Right kidney (tissue), 9 donors: ENCODE measurements at places on chromosomes 2 and 18.

- DNase-seq = peak; percentile 68
Measured at GRCh38 chr2:6864923-6865345, 773 bp downstream of the CMPK2 start.

DNA sequence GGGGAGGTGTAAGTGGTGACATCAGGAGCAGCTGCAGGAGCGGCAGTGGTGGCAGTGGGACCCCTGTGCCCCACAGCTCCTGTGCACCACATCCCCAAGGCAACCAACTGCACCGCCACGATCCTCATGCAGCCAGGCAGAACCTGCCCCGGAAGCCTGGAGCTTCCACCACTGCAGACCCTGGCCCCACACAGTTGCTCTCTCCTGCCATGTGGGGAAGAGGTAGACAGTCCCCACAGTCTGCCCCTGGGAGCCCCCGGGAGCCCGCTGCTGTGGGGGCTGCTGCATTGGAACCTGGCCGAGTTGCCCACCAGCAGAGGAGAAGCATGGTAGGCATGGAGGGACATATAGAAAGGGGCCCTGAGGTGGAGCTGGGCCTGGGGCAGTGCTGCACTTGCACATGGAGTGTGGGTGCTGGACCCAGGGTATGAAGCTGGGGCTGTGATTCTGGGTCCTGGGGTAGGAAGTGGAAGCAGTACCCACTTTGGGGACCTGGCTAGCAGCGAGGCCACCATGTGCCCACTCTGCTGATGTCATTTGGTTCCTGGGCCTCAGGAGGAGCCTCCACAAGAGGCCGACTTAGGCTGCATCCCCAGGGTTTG is 623.3 kb upstream of the LRRTM4 start:
- DNase-seq = no peak

DNA sequence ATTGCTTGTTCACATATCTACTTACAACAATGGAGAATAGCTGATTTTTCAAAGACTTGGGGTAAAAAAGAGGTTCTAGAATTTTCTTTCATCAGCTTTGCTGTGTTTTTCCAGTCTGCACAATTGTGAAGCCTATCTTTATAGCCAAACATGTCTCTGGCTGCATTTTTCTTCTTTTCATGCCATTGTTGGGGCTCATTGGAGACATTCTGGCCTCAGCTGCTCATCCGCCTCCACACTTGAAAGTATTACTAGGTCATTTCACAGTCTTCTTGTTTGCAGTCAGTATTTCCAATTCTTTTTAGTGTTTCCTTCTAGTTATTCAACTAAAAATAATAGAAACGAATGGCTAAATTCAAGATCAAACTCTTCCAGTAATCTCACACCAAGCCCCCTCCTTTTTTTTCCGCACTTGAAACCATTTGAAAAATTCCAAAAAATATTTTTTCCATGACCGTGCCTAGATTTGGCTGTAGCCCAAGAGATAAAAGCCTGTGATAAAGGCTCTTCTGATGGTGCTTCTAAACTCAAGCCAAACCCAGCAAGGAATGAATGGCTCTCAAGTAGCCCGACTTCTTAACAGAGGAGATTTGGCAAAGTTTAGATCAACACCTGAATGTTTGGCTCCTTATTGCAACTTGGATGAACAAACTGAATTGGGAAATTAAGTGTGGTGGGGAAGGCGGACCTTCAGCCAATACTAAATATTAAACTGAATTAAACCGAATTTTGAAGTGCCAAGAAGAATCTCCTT is 103.4 kb downstream of the NRP2 start:
- DNase-seq = no peak

DNA sequence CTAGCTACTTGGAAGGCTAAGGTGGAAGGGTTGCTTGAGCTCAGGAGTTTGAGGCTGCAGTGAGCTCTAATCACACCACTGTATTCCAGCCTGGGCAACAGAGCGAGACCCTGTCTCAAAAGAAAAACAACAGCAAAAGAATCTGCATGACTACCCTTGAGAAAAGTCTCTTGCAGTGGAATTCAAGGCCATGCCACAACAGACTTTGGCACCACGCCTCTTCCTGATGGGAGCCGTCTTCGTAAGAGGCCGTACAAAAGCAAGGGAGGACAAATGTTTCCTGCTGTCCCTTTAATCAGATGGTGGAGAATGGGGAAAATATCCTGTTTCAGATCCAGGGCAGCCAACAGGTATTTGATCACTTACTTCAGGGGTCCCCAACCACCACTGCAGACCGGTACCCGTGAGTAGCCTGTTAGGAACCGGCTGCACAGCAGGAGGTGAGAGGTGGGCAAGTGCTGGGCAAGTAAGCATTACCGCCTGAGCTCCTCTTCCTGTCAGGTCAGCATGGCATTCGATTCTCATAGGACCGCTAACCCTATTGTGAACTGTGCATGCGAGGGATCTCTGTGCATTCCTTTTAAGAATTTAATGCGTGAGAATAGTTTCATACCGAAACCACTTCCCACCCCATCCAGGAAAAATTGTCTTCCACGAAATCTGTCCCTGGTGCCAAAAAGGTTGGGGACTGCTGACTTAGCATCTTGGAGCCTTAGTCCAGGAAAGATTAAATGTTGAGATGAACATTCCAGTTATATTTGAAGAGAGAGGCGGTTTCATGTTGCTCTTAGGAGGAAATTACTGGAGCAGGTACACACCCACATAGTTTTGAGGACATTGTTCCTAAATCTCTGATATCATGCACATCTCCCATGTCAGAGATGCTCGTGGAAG is 94.4 kb upstream of the XPO1 start:
- DNase-seq = peak; percentile 8

DNA sequence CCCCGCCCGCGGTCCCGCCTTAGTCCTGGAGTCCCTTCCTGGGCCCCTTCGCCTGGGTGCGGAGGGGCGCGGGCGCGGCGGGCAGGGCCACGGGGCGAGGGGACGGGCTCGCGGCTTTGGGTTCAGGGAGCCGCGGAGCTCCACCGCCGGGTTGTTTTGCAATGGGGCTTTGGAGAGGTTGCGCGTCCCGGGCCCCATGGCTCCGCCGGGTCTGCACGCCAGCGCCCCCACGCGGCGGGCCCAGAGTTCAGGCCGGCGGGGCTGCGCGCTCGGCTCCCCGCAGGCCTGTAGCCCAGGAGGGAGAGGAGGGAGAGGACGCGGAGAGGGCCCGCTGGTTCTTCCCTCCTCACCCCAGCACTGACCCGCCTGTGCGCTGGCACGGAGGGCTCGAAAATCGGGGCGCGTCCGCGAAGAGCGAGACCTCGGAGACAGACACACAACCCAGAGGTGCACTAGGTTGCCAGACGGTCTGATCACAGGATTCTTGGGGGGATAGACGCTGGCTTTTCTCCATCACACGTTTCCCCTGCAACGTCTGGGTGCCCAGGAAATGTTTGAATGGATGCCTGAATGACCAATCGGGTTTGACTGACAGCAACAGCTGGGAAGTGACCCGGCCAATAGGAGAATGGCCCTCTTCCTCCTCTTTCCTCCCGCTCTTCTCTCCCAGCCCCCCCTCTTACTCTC is 4.9 kb upstream of the SIX2 start:
- DNase-seq = peak; percentile 88

DNA sequence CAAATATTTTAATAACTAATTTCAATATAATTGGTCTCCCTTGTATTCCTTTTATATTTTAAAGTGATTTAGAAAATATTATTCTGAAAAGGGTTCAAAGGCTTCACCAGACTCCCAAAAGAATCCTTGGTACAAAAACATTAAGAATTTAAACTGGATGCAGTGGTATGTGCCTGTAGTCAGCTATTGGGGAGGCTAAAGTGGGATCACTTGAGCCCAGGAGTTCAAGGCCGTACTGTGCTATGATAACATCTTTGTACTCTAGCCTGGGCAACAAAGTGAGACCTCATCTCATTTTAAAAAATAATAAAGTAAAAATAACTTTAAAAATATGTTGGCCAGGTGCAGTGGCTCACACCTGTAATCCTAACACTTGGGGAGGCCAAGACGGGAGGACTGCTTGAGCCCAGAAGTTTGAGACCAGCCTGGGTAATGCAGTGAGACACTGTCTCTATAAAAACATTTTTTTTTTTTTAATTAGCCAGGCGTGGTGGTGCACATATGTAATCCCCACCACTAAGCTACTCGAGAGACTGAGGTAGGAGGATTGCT is 14.7 kb downstream of the NCL start:
- no peak for DNase-seq

DNA sequence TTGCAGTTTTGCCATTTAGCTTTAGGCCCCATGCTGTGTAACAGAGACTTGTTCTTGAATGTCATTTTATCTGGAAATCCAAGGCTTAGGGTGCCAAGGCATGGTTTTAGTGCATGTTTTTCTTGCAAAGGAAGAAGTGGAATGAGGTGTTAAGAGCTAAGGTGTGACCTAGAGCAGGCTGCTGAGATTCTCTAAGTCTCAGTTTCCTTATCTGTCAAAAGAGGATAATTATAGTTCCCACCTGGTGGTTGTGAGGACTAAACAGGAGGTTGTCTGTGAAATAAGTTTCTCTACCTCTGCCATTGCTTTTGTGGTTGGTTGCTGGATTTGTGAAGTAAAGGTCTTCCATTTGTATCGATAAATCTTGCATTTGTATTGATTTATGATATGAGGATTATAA is 82.0 kb downstream of the TANC1 start:
- DNase-seq = no peak

- peak; percentile 49 for DNase-seq
Measured at GRCh38 chr18:74116633-74117554, 30.7 kb downstream of the FBXO15 start.

DNA sequence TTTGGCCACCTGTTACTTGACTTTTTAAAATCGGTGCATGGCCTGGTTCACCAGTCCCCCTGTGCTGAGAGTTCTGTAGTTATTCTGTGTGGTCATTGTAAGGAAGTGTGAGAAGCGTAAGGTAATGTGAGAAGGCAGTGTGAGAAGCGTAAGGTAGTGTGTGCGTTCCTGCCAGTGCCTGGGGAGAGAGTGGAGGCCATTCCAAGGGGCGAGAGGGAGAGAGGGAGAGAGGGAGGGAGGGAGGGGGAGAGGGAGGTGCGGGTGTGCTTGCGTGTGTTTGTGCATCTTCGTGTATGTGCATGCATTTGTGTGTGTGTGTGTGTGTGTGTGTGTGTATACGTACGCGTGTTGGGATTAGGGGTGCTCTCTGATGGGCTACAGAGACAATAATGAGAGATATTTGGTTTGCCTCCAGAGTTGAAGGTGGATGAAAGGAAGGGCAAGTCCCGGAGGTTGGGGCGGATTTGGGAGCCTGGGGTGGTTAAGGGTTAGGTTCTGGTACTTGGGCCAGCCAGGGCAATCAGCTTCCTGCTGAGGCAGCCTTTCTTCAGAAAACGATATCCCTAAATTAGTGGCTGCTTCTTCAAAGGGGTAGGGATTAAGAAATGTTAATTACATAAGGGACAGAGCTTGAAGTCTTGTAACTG is 53.7 kb downstream of the SGPP2 start:
- no peak for DNase-seq

DNA sequence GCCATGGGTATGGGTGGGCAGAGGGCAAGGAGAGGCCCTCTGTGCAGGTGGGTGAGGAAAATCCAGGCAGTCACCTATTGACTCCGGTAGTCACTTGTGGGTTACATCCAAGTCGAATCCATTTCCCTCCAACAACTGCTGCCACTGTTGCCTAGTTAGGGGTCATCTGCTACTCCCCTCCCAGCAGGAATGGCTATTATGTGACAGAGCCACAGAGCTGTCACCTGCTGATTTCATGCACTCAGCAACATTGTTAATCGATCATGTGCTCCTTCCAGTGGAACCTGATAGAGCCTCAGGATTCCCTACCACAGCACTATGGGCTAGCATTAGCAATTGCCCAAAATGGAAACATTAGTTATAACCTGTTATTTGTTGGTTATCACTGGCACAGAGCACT is 31.4 kb downstream of the POLR1A start:
- no peak for DNase-seq

- DNase-seq = no peak
Measured at GRCh38 chr2:135743860-135744259, 2.2 kb downstream of the UBXN4 start.

GRCh38 chr18:13319629-13320028 is 101.1 kb downstream of the LDLRAD4 start:
- DNase-seq = no peak
